Activated CD8-positive, alpha-beta T cell treated with anti-CD3 and anti-CD28 coated beads for 36 hours (primary cell): ENCODE measurements at places on chromosomes 5 and 9. TPM values are rescaled to one million over a fixed set of nuclear protein-coding genes. Genes with fewer than 3 reads are reported as not detected.

Gene DNM1
- 0.59 TPM for total RNA-seq

Gene GPRIN1
- total RNA-seq = 2.0 TPM

Gene MRPL41
- total RNA-seq = 42.8 TPM

- peaks cover 14% of the 10 kb centered on the region for H3K4me1 ChIP-seq
- H3K27ac ChIP-seq = no peak overlapping the region
- no peaks in the 10 kb centered on the region for H3K36me3 ChIP-seq
Observed at GRCh38 chr5:116488356-116489041, 86.1 kb downstream of the SEMA6A start.

DNA sequence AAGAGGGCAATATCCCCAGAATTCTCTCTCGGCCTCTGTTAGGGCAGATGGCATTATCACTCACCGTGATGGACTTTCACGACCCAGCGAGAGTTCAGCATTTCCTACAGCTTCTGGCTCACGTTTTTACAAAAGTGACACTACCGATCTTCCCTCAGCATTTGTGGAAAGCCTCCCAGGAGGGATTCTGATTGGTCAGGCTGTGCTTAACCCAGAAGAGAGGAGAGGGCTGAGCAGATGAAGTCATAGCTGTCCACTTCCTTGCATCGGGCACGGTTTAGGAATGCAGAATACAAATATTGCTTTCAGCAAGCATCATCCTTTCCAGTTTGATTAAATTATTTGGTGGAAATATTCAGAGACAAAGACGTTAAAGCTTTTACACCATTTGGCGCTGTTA lies 277.4 kb upstream of the MSX2 start:
- H3K4me1 ChIP-seq = no peaks in the 10 kb centered on the region
- no peak for DNase-seq
- no peaks in the 10 kb centered on the region for H3K27me3 ChIP-seq
- H3K27ac ChIP-seq = no peak overlapping the region
- H3K4me3 ChIP-seq = no peak overlapping the region
- no peaks in the 10 kb centered on the region for H3K36me3 ChIP-seq
